ENCODE measurements at places on chromosomes 13 and 19.

DNA sequence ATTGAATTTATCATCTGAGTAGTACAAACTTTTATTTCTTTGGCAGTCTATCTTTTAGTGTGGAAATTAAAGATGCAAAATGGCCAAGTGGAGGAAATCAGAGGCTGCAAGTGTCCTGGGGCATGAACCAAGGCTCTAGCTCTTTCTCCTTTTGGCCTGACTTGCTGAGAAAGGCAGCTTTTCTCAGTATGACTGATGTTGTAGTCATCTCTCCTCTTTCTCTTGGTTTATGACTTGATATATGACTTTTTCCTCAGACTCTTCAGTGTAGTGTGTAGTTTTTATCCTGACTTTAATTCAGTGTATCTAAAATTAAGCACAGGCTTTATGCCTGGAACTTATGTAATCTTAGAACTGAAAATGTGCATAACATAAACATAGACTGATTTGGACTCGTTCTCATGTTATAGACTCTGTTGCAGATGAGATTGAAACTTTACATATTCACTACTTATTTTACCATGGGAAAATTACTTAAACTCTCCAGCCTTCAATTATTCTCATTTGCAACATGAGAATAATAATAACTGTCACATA lies 65.7 kb downstream of the SLITRK5 start:
- no peak for DNase-seq

- no peak for DNase-seq
These were observed 10.5 kb upstream of the ZNF112 start for GRCh38 chr19:44367024-44367423.

DNA sequence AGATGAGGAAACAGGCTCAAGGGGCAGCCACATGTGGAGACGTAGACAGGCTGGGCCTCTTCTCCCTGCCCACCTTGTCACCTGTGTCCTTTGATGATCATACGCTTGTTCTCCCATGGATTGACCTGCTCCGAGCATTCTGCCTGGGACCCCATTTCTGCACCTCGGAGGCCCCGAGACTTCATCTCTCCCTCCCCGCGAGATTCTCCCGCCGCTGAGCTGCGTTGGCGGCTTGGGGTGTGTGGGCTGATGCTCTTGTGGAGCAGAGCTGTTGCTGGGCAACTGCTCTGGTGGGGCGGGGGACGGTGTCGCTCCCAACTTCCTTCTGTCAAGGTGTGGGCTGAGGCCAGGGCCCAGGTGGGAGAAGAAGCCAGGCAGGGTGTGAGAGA lies 22.1 kb downstream of the MAST3 start:
- no peak for DNase-seq

GRCh38 chr13:41917641-41918040 lies 43.3 kb downstream of the VWA8 start:
- DNase-seq = no peak

DNA sequence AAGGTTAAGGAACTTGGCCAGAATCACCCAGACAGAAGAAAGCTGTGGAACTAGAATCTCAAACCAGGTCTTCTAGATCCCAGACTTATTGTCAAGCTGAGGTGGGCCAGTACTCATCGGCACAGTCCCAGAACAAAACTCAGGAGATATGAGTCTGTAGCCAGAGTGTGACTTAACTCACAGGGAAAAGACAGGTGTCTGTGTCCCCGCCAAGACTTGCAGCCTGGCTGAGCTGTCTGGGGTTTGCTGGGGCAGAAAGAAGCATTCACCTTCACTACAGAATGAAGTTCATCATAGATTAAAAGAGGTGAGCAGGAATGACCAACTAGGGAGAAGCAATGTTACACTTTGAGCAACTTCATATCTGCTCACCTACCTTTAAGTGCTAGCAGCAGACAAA lies 257.2 kb downstream of the FOXO1 start:
- no peak for DNase-seq

GRCh38 chr13:102089177-102089576 lies 312.7 kb downstream of the FGF14 start:
- DNase-seq = no peak

- DNase-seq = no peak
These were observed 18.2 kb downstream of the ZSCAN18 start for GRCh38 chr19:58079792-58080191.
